ENCODE measurements at places on chromosomes 16 and 17. TPM values are rescaled to one million over a fixed set of nuclear protein-coding genes. Genes with fewer than 3 reads are reported as not detected.

Gene NKD1
- not detected for total RNA-seq

Gene NAA38
- 115 TPM for total RNA-seq

Gene DBNDD1
- 2.1 TPM for total RNA-seq

Gene TEDC2
- total RNA-seq = 6.4 TPM

Gene KCNJ2
- 0.41 TPM for total RNA-seq

Gene SCIMP
- total RNA-seq = not detected

Gene KRT38
- total RNA-seq = 0.59 TPM

Gene GRAP
- total RNA-seq = not detected

Gene JUP
- total RNA-seq = 6.8 TPM

- peaks cover 28% of the 10 kb centered on the region for H3K27me3 ChIP-seq
- no peak for DNase-seq
- H3K4me1 ChIP-seq = peaks cover 23% of the 10 kb centered on the region
- peak overlapping the region; percentile 78 for H3K27ac ChIP-seq
- peak overlapping the region; percentile 85 for H3K4me3 ChIP-seq
- peaks cover 35% of the 10 kb centered on the region for H3K36me3 ChIP-seq
Observed at GRCh38 chr17:81514489-81514738, 1.8 kb upstream of the ACTG1 start.

DNA sequence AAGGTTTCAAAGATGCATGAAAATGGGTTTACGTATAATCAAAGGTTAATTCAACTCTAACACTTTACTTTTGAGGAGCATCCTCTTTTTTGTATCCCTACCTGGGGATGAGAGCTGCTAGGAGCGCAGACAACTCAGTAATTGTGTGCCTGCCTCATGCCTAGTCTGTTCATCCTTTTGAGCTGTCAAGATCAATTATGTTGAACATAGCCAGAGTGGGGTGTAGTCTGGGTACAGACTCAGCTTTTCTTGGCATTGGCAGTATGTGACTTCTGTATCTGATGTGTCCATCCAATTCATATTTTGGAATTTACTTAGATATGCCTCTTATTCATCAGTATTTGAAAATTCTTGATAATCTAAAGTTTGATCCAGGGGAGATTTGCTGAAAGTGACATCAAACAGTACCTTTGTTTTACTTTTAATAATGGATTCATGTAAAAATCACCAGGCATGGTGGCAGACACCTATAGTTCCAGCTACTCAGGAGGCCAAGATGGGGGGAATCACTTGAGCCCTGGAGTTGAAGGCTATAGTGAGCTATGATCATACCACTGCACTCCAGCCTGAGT lies 24.1 kb downstream of the PRKCA start:
- no peak overlapping the region for H3K27ac ChIP-seq
- H3K27me3 ChIP-seq = peaks cover 2% of the 10 kb centered on the region
- peaks cover 68% of the 10 kb centered on the region for H3K4me1 ChIP-seq
- H3K36me3 ChIP-seq = peaks cover 45% of the 10 kb centered on the region
- no peak for DNase-seq

GRCh38 chr16:75262104-75262799 lies 10.8 kb upstream of the BCAR1 start:
- H3K27me3 ChIP-seq = no peaks in the 10 kb centered on the region
- H3K4me3 ChIP-seq = peak overlapping the region; percentile 88
- no peak for DNase-seq
- H3K4me1 ChIP-seq = peaks cover 66% of the 10 kb centered on the region

GRCh38 chr17:57916925-57917858 lies 38.0 kb downstream of the CUEDC1 start:
- no peak overlapping the region for H3K27ac ChIP-seq
- H3K4me1 ChIP-seq = peaks cover 65% of the 10 kb centered on the region
- no peak overlapping the region for H3K4me3 ChIP-seq
- peaks cover 4% of the 10 kb centered on the region for H3K36me3 ChIP-seq
- H3K27me3 ChIP-seq = peaks cover under 1% of the 10 kb centered on the region

GRCh38 chr17:5706577-5707210 lies 122.4 kb upstream of the NLRP1 start:
- H3K4me1 ChIP-seq = no peaks in the 10 kb centered on the region
- DNase-seq = peak; percentile 50
- H3K4me3 ChIP-seq = no peak overlapping the region
- no peaks in the 10 kb centered on the region for H3K36me3 ChIP-seq
- no peak overlapping the region for H3K27ac ChIP-seq

DNA sequence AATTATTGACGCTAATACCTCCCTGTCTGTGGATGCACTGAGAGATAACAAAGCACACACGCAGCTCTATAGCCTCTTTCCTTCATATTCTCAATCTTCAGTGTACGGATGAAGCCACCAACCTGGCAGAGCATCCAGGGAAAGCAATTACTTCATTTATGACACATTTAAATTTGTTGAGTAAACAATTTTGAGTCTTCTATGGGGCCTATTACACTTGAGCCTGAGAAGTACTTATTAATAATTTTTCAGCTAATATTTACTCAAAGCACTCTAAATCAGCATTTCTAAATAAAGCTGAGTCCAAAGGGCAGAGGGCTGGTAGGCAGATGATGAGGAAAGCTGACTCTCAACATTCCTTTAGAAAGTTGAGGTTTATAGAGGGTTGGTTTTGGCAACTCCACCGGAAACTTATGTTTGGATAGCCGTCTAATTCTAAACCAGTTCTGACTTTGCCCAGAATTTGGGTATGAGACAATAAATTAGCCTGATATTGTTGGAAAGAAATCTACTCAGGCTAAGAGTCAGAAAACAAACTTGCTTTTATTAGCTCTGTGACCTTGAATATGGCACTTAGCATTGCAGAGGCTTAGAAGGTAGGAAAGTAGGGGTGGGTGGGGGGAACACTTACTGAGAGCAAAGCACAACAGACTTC lies 643.5 kb downstream of the CDH11 start:
- H3K36me3 ChIP-seq = no peaks in the 10 kb centered on the region
- no peak overlapping the region for H3K4me3 ChIP-seq
- peaks cover 16% of the 10 kb centered on the region for H3K4me1 ChIP-seq
- H3K27ac ChIP-seq = no peak overlapping the region
- no peaks in the 10 kb centered on the region for H3K27me3 ChIP-seq

GRCh38 chr17:55926276-55926990 lies 175.6 kb downstream of the PCTP start:
- no peaks in the 10 kb centered on the region for H3K4me1 ChIP-seq
- no peak for DNase-seq
- no peaks in the 10 kb centered on the region for H3K27me3 ChIP-seq

DNA sequence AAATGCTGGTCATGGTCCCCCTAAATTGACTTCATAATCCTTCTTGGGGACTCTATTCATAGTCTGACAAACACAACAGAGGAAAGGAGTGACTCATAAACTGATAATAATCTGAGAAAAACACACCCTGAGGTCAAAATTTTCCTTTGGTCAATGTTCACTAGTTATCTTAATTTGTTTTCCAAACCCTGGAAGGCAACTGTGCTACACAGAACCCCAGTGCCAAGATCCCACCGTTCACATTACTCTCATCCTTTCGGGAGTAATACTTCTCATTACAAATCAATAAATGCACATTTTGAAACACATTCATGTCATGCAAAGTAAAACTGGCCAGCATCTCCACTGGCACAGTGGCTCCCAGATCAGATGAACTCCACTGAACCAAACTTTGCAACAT lies 23.2 kb downstream of the COIL start:
- peak overlapping the region; percentile 25 for H3K27ac ChIP-seq
- peaks cover 60% of the 10 kb centered on the region for H3K36me3 ChIP-seq
- H3K4me3 ChIP-seq = 0 out of 2 replicates have a peak overlapping the region, but pooled peaks have one; percentile 1
- H3K4me1 ChIP-seq = peaks cover 32% of the 10 kb centered on the region

DNA sequence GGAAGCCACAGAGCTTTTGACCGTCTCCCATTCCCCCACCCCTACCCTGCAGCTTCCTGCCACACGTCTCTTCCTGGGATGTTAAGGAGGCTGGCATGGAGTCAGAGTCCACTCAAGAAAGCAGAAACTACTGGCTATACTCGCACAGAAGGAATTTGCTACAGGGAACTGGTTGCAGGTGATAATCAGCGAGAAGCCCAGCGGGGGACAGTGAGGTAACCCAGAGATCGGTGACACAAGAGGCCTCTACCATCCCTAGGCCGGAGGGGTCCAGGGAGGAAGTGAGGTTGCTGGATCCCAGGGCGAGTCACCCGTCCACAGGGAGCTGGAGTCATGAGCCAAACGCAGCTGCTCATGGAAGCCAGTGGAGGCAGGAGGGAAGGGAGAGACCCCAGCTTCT lies 93.7 kb downstream of the SDK2 start:
- H3K4me3 ChIP-seq = no peak overlapping the region
- peaks cover 13% of the 10 kb centered on the region for H3K36me3 ChIP-seq
- H3K27ac ChIP-seq = no peak overlapping the region
- no peak for DNase-seq

DNA sequence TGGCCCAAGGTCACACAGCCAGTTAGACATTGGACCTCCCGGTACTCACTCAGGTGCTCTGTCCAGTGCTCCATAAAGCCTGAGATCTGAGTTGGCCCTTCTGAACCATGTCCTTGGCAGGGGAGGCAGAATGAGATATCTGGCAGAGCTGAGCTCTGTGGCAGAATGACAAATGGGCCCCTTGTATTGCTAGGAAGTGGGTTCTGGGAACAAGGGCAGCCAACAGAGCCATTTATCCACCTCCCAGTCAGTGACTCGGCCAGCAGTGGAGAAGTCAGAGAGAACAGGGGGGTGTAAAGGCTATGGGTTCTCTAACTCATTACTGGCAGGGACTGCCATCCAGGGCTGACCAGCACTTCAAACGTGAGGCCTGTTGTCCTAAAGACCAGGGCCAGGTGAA lies 117.1 kb upstream of the NLRP1 start:
- H3K27ac ChIP-seq = no peak overlapping the region
- no peak overlapping the region for H3K4me3 ChIP-seq
- peaks cover 37% of the 10 kb centered on the region for H3K27me3 ChIP-seq
- H3K36me3 ChIP-seq = peaks cover 6% of the 10 kb centered on the region
- no peaks in the 10 kb centered on the region for H3K4me1 ChIP-seq

DNA sequence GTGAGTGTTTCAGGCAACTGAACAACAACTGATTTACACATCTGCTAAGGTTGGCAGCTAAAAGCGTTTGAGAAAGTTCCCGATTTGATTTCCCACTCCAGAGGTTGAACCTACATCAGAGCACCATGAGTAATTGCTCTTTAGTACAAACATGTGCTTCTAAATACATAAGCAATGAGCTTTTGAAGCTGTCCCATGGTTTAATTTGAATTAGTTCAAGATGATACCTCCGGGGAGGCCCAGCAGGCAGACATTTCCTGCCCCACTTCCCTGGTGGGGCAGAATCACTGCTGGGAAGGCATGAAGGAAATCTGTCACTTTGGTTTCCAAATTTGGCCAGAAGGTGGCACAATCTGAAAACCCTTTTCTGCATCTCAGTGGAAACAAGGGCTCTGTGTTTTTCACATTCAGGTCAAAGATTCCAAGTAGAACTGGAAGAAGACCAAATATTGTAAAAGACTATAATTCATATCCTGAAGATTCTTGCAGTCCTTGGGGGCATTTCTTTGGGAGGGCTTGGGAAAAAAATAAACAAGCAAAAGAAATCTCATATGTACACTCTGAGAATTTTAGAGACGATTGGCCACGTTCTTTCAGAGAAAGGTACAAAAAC lies 176.2 kb upstream of the FAM20A start:
- H3K4me1 ChIP-seq = peaks cover 34% of the 10 kb centered on the region
- H3K36me3 ChIP-seq = no peaks in the 10 kb centered on the region
- H3K27me3 ChIP-seq = no peaks in the 10 kb centered on the region
- peak overlapping the region; percentile 64 for H3K27ac ChIP-seq
- DNase-seq = peak; percentile 62

Data from HFFc6 (cell line).